ENCODE measurements at places on chromosomes 6 and 20. TPM values are rescaled to one million over a fixed set of nuclear protein-coding genes. Genes with fewer than 3 reads are reported as not detected.

RAET1G gene
- polyA plus RNA-seq: not detected

- no peaks in the 10 kb centered on the region for H3K36me3 ChIP-seq
- H3K27me3 ChIP-seq: no peaks in the 10 kb centered on the region
- H3K4me3 ChIP-seq: no peak overlapping the region
- DNase-seq: no peak
- H3K4me1 ChIP-seq: no peaks in the 10 kb centered on the region
Measured at GRCh38 chr20:16007164-16007563, 566.1 kb downstream of the KIF16B start.

- no peak overlapping the region for H3K27ac ChIP-seq
- no peak overlapping the region for H3K4me3 ChIP-seq
- H3K36me3 ChIP-seq: no peaks in the 10 kb centered on the region
- no peaks in the 10 kb centered on the region for H3K4me1 ChIP-seq
- no peak for DNase-seq
Measured at GRCh38 chr20:4045741-4046140, 30.4 kb upstream of the RNF24 start.

DNA sequence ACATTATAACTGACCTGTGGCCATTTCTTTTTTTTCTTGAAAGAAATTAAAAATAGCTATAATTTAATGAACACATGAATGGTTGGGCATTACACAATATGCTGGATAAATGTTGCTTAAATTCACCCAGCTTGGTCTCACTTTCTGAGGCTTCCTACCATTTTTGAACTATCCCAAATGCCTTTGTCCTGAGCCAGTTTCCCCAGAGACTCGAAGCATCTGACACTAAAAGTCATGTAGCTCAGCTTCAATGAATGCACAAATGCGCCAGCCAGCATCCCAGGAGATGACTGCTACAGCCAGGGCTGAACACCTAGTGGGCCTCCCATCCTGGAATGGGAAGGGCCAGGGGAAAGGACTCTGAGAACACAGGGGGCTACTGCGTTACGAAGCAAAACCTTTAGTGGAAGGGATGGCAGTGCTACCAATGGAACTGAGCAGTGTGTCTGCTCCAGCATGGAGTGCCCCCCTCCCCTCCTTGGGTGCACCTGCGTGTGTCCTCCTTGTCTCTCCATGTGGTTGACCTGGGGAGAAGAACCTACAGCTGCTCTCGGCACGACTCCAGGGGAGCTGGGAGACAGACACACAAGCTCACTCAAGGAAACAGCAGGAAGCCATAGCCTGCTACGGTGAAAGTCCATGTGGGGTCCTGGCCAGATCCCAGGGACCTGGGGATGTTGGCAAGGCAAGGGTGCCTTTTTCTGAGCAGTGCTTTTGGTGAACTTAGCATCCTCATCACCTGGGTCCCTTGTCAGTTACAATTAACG, 60.9 kb downstream of the IRF4 start:
- H3K27ac ChIP-seq: no peak overlapping the region
- no peaks in the 10 kb centered on the region for H3K27me3 ChIP-seq
- no peak overlapping the region for H3K4me3 ChIP-seq
- peaks cover 5% of the 10 kb centered on the region for H3K4me1 ChIP-seq
- DNase-seq: no peak

DNA sequence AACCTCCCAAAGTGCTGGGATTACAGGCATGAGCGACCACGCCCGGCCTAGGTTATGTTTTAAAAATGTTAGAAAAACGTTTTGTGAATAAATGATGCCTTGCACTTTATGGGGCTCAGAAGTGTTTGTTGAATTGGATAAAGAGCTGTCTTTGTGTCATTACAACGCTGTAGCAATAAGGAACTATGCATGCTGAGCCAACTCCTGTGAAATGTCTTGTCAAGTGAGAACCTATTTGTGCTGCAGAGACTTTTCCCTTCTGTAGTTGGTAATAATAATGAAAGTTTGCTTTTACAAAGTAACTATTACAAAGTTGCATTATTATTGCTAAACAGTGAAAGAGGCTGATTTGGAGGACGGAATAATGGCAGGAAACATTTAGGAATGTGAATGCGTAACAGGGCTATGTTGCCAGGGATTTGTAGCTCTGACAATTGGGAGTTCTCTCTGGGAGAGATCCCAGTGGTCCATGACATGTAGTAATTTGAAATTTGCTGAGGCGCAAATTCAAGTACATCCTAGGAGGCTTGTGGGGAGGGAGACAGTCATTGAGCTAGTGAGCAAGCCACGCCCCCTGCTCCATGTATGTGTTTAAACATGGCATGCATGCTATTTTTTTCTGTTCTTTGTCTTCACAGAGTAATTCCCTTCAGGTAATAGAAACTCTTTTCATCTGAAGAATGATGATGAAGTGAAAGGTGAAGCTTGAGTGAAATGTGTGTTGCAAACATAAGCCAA, 16.8 kb upstream of the BICRAL start:
- H3K4me1 ChIP-seq: peaks cover 45% of the 10 kb centered on the region
- H3K27ac ChIP-seq: peak overlapping the region; percentile 88
- H3K27me3 ChIP-seq: peaks cover 6% of the 10 kb centered on the region
- H3K4me3 ChIP-seq: no peak overlapping the region
- H3K36me3 ChIP-seq: peaks cover 3% of the 10 kb centered on the region
